ENCODE measurements at places on chromosomes 2 and 18.

- no peak for DNase-seq
Measured at GRCh38 chr18:48785736-48786454, 164.9 kb downstream of the SMAD7 start.

DNA sequence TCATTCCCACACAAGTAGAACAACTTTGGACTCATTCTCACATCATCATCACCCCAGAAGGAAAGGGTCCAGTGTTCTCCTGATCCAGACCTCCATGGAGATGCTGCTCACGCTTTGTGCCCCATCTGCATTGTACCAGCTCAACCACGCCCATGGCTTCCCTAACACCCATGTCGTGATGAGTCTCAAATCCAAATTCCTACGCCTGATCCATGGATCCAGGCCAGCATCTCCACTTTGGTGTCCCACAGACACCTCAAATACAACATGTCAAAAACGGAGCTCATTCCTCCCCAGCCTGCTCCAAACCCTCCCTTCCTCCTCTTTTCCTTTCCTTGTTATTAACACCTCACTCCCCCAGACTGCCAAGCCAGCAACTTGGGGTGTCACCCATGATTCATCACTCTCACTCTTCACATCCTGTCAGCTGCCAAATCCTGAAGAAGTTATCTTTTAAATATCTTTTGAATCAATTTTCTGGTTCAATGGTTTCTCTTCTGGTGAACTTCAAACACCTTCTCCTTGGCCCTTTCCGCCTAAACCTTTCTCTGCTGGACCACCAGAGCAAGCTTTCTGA lies 30.2 kb upstream of the FAM124B start:
- no peak for DNase-seq

GRCh38 chr18:23405636-23406035 lies 47.5 kb upstream of the RIOK3 start:
- no peak for DNase-seq

DNA sequence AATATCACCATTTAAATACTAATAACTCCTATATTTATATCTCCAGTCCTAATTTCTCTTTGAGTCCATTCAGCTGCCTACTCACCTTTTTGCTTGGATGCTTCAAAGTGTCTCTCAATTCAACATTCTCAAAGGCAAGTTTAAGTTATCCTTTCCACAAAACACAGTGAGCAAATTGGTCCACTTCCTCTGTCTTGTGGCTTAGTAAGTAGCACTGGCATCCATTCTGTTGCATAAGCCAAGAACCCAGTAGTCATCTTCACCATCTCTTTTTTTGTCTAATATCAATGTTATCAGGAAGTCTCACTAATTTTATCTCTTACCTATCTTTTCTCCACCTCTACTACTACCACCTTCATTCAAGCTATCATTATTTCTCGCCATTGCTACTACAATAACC lies 27.4 kb upstream of the IL1RL1 start:
- DNase-seq, result no peak

GRCh38 chr18:22827741-22828140 lies 105.4 kb upstream of the RBBP8 start:
- no peak for DNase-seq

- no peak for DNase-seq
Measured at GRCh38 chr2:127694986-127695385, 6.3 kb upstream of the SFT2D3 start.

Data from kidney epithelial cell (primary cell).